ENCODE measurements at places on chromosomes 16 and 17.

DNA sequence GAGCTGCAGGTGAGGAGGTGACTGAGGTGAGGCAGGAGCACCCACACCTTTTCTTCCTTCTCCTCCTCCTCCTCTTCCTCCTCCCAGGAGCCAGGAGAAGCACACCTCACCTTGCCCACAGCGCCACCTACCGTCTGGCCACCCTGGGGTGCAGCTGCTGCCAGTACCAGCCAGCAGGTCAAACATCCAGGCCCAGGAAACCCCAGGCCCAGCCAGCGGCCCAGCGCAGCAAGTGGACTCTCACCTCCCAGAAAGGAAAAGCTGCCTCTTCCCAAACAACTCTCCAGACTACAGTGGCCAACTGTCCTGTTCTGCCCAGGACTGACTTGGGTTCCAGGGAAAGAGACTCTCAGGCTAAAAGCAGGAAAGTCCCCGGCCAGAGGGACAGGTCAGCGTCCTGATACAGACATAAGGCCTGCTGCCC is 22.7 kb downstream of the PEMT start:
- peak; percentile 80 for DNase-seq

- peak; percentile 76 for DNase-seq
Observed at GRCh38 chr17:3754458-3755334, 31.0 kb downstream of the HASPIN start.

DNA sequence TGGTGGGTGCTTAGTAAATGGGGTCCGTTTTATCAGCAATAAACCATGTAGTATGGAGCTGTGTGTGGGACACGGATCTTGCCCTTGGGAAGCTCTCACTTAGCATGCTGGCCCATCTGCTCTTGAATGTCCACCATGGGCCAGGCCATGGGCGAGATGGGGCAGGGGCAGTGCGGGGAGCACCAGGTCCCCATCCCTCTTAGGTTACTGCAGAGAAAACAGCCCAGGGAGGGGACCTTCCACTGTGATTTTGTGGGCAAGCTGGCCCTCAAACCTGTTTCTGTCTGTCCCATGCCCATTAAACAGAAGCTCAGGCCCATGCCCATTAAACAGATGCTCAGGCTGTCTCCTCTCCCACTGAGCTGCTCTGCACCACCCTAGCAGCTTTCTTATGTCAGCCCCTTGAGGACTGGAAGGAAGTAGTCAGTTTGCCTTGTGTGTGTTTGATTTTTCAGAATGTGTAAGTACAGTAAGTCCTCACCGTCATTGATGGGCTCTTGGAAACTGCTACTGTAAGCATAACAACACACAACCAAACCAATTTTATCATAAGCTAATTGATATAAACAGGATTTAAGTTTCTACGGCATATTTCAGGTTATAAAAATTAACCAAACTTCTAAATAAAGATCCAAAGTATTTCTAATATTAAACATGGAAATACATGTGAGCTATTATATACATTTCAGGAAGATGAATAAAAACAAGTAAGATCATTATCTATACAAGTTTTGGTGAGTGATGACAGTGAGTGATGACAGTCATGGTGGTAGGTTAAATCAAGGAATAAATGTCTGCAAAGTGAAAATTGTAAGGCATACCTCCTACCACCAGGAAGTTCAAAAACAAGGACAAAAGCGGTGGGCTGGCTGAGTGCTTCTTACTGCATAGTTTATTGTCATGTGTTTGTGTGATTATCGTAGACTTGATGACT is 11.5 kb downstream of the MPRIP start:
- no peak for DNase-seq

DNA sequence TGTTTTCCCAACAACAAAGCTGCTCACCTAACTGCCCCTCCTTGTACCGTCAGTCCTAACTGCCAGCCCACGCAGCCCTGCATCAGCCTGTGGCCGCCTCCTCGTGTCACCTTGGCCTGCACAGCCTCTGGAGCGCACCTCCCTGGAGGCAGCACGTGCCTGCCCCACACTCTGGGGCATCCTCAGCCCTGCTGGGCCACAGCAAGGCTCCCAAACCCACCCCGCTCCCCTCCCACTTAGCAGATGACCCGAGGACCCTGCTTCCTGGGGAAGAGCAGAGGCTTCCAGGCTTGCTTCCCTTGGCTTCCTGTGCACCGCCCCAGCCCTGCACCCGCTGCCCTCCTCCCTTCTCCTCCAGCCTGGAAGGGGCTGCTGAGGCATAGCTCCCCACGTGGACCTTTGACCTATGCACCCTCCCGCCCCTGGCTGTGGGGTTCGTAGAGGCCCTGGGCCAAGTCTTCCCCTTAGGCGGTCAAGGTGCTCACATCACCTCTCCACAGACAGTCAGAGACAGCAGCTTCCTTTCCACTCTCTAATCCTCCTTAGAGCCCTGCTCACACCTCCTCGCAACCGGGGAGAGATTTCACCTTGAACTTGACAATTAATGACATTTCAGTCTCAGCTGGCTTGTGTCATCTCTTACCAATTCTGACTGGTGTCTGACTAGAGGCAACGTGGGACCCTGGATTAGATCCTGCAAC is 115.0 kb downstream of the MGAT5B start:
- DNase-seq: no peak

DNA sequence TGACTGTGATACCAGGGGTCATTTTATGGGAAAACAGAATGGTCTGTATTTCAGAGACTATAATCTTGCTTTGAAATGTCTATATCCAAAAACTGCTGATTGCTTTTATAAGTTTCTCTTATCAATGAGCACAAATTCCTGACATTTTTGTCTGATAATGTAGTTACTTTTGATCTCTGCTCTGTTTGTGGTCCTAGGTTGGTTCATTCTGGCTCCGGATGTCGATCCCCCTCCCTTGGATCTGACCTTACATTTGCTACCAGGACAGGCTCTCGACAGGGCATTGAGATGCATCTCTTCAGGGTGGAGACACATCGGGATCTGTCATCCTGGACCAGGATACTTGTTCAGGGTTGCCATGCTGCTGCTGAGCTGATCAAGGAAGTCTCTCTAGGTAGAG is 27.3 kb upstream of the VPS4A start:
- DNase-seq: no peak

GRCh38 chr16:55285586-55285985 is 38.4 kb upstream of the IRX6 start:
- DNase-seq: no peak

GRCh38 chr16:2081201-2082084 is 33.7 kb downstream of the TSC2 start:
- no peak for DNase-seq

GRCh38 chr17:81685108-81685507 is 1.3 kb downstream of the HGS start:
- no peak for DNase-seq

GRCh38 chr16:50160495-50161164 is 7.5 kb downstream of the TENT4B start:
- no peak for DNase-seq

GRCh38 chr17:17036524-17036998 is 5.7 kb upstream of the MPRIP start:
- DNase-seq: no peak

DNA sequence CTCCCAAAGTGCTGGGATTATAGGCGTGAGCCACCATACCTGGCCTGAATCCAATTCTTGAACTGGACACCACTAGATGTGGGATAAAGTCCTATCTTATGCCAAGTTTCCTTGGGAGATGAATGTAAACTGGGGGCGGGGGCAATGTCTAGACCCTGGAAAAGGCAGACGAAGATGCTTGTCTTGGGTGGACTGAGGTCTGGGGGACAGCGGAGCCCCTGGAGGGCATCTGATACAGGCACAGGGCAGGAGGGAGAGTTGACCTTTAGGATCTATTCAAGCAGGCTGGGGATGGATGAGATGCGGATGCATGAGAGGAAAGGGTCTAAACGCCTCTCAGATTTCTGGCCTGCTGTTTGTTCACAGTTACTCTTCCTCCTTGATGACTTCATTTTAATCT is 11.7 kb downstream of the C1QTNF1 start:
- DNase-seq: no peak

DNA sequence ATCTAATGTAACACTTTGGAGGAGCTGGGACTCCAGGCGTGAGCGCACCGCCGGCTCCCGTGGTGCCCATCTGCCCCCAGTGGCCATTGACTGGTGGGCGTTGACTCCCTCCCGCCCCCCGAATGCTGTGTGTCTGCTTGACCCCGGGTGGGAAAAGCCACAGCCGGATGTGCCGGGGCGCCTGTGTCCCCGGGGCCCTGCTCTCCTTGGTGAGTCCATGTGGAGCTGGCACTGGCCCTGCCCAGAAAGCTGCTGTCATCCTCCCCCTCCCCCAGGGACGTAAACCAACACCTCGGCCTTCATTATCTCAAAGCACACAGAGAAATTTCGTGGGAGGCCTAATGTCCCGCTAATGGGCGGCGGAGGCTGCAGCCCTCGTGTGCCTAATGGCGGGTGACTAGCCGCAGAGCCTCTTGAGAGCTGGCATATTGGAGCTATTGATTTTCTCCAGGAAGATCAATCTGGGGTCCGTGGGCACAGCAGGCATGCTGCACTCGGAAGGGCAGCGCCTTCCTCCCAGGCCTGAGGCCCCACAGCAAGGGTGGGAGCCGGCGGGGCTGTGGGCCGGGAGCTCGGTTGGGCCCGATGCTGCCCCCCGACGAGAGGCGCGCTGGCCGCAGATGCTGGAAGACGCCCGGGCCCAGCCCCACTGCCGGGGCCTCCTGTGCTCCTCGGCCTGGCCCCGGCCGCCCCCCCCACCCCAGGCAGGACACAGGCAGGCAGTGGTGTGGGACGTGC is 4.0 kb upstream of the PERCC1 start:
- DNase-seq: no peak

DNA sequence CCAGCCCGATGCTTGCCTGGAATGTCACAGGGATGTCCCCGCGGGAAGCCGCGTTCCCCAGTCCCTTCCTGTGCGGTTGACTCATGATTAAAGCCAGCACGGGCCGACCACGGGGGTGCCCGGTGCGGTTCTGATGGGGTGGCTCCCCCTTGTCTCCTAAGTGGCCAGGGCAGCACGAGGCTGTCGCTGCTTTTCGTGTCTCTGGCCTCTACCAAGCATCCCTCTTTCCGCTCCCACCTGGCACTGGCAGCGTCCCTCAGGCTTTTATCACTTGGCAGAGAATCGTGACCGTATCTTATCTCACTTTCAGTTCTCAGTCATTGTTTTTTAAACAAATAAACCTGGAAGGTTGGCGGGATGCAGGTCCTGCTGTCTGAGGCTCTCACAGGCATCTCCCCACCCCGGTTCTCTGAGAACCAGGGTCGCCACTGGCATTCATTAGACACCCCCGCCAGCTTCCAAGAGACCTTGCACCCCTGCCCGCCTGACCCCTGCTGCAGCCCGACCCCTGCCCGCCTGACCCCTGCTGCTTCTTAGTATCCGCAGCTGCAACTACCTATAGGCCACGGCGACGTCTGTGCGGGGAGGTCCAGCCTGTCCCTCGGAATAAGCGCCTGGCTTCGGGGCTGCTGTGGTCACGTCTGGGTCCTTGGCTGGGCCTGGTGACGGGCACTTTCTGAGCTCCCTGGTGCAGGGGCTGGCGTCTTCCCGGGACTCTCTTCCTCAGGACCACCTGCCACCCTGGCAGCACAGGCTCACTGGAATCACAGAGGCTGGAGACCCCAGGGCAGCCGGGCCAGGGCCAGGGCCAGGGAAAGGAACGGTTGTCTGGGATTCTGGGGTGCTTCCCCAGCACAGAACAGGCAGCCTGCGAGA is 7.5 kb downstream of the C1QTNF8 start:
- no peak for DNase-seq

DNA sequence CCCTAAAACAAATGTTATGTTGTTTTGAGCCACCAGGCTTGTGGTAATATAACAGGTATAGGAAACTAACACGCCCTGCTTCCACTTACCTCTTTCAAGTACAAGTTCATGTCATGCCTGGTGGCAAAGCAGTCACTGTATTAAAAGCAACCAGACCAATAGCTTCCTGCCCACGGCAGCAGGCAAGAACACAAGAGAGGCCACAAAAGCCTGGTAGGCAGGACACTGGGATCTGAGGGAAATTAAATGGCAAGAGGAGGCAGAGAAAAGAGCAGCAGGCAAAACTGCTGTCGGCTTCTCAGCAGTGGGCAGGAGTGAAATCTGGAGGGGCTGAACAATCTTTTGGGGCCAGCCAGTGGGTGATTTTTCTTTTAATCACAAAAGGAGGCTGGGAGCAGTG is 2.2 kb downstream of the CYTH1 start:
- DNase-seq: no peak

GRCh38 chr16:23802776-23803175 is 33.0 kb upstream of the PRKCB start:
- no peak for DNase-seq

All from GM10248 (cell line).